CD4-positive, alpha-beta T cell treated with Interleukin-17A for 4 hours (primary cell): ENCODE measurements at places on chromosomes 3 and 15.

- DNase-seq: no peak
Measured at GRCh38 chr3:195111766-195112165, 159.2 kb downstream of the XXYLT1 start.

GRCh38 chr15:101052681-101053121 is 133.5 kb downstream of the LRRK1 start:
- DNase-seq: no peak

DNA sequence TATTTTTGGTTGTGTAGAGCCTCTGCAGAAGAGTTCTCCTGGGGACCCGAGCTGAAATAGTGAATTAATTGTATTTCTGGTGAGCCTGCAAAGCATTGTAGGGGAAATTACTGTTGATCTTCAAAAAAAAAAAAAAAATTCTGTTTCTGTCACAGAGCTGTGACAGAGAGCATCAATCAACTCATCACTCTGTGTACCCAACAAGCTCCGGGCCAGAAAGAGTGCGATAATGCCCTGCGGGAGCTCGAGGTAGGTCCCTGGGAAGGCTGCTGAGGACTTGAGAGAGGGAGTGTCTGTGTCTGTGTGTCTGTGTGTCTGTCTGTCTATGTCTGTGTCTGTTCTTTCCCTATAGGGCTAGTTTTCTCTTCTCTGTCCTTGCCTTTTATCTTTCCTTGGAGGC is 294.4 kb upstream of the TPM1 start:
- DNase-seq: no peak

DNA sequence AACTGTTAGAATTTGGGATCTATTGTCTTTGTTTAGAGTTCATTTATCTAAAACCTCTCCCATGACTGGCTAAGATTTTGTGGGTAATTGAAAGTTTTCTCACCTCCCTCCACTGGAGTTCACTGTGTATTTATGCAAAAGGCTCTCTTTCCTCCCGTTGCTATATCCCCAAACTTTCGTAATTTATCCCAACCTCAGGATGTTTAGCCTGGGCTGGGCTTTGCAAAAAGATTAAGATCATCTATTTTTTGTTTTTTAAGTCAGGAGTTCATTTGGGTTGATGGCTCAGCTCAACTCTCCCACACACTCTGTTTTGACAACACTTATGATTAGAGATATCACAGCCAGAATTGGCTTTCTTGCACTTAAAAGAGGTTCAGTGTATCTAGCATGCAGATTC is 27.0 kb downstream of the SUCNR1 start:
- no peak for DNase-seq
